ENCODE measurements at places on chromosomes 4 and X.

GRCh38 chr4:119125931-119126330 is 9.7 kb upstream of the MYOZ2 start:
- DNase-seq, result no peak

GRCh38 chr4:154399259-154399974 is 92.2 kb downstream of the DCHS2 start:
- DNase-seq, result no peak

DNA sequence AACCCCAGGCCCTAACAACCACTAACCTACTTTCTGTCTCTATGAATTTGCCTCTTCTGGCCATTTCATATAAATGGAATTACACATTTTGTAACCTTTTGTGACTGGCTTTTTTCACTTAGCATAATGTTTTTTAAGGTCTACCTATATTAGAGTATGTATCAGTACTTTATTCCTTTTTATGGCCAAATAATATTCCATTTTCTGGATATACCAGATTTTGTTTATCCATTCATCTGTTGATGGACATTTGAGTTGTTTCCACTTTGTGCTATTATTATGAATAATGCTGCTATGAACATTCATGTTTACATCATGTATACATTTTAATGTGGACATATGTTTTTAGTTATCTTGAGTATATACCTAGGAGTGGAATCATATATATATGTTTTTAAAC is 35.5 kb downstream of the REPS2 start:
- no peak for DNase-seq

- DNase-seq, result peak; percentile 90
Measured at GRCh38 chr4:17511950-17512795, at the start of gene QDPR. QDPR (minus strand) TSS chr4:17512090; CDS start chr4:17512054, 36 bp downstream.

DNA sequence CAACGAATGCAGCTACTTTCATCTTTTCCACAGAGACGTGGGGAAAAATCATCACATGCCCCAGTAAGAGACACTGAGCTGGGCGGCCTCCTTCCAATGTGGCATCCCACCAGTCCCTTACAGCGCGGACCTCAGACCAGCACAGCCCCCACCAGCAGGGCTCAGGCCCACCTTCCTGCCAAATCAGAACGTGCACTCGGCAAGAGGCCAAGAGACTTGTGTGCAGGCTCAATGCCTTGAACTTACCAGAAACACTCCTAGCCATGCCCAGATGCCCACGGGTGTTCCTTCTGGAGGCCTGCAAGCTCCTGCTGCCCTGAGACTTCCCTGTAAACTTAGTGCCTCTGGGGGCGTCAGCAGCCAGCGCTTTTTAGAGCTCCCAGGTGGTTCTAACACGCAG is 31.2 kb downstream of the WDR1 start:
- DNase-seq, result peak; percentile 37

- no peak for DNase-seq
Measured at GRCh38 chr4:110064295-110064694, 134.1 kb downstream of the ELOVL6 start.

GRCh38 chrX:149757206-149758067 is 16.4 kb upstream of the HSFX1 start:
- no peak for DNase-seq

DNA sequence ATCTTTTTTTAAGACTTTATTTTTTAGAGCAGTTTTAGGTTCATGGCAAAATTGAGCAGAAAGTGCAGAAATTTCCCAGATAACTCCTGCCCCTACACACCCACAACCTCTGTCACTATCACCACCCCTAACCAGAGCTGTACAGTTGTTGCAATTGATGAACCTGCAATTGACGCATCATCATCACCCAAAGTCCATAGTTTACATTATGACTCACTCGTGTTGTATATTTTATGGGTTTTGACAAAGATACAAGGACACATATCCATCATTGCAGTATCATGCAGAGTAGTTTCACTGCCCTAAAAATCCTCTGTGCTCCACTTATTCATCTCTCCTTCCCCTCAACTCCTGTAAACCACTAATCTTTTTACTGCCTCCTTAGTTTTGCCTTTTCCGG is 34.5 kb upstream of the WAS start:
- no peak for DNase-seq

GRCh38 chr4:143282211-143282707 is 54.4 kb upstream of the GAB1 start:
- no peak for DNase-seq

- DNase-seq, result no peak
Measured at GRCh38 chr4:30028826-30029225, 691.3 kb upstream of the PCDH7 start.

- no peak for DNase-seq
Measured at GRCh38 chrX:38900719-38901118, 99.5 kb downstream of the MID1IP1 start.

DNA sequence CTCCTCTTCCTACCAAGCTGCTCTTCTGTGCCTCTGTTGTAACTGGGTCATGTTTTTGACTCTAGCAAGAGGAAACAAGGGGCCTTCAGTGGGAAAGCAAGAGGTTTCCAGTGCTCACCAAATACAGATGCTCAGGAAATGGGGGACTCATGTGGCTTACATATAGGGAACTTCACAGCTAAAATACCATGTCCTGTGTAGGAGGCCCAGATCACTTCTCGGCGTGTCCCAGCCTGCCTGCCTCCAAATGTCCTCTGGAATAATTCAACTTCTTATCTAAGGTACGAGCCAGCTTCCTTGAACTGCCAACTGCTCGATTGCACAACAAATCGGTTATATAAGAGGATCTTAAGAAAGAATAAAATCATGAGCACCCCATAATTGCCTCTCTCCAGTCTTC is 161.3 kb downstream of the KIT start:
- DNase-seq, result no peak

GRCh38 chrX:41301438-41301824 is 32.5 kb upstream of the DDX3X start:
- DNase-seq, result no peak

- no peak for DNase-seq
Measured at GRCh38 chr4:11640584-11640983, 211.9 kb upstream of the HS3ST1 start.

DNA sequence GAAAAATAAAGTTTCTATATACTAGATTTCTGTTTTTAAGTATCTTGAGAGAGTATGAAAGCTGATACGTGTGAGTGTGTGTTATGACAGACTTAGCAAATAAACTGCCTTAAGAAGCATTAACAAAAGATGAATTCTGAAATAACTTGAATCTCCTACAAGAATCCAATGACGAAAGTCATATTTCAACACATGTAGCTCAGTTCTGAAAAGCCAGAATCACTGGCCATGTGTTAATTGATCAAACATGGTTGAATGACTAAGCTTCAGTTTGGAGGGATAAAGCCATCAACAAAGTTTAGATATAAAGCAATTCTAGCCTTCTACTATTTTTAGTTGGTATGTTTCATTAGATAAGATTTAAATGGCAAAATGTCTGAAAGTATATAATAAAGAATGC is 88.5 kb upstream of the ETNPPL start:
- DNase-seq, result no peak

- no peak for DNase-seq
Measured at GRCh38 chrX:9171841-9172463, 138.0 kb upstream of the FAM9B start.

DNA sequence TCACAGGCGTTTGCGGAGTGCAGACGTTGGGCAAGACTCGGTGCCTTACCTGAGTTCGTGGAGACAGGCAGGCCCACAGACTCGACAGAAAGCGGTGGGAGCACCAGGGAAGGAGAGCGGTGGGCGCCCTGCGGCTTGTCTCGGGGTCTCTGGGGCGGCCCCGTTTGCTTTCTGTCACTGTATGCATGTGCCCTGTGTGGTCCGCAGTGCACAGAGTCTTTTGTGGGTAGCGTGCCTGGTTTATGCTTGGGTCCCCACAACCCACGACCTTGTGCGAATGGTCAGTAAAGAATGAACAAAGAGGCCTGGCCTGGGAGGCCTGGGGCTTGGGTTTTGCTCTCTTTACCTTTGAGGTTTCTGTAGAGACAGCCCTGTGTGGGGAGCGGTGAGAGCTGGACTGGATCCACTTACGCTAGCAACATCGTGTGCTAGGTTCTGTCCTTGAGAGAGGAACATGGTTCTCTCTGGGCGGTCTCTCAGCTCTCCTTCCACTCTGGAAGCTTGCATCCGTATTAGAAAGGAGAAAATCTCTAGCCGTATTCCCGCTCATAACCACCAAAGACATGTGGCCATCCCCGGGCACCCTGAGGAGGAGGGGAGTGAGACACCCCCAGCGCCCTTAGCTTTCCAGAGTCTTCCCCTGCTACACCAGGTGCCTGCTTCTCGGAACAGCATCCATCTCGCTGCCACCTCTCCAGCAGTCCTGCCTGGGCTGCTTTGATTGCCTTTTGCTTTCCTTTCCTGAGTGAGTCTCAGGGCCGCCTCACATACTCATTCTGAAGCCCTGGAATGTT is 1.2 kb downstream of the TADA2B start:
- DNase-seq, result no peak

DNA sequence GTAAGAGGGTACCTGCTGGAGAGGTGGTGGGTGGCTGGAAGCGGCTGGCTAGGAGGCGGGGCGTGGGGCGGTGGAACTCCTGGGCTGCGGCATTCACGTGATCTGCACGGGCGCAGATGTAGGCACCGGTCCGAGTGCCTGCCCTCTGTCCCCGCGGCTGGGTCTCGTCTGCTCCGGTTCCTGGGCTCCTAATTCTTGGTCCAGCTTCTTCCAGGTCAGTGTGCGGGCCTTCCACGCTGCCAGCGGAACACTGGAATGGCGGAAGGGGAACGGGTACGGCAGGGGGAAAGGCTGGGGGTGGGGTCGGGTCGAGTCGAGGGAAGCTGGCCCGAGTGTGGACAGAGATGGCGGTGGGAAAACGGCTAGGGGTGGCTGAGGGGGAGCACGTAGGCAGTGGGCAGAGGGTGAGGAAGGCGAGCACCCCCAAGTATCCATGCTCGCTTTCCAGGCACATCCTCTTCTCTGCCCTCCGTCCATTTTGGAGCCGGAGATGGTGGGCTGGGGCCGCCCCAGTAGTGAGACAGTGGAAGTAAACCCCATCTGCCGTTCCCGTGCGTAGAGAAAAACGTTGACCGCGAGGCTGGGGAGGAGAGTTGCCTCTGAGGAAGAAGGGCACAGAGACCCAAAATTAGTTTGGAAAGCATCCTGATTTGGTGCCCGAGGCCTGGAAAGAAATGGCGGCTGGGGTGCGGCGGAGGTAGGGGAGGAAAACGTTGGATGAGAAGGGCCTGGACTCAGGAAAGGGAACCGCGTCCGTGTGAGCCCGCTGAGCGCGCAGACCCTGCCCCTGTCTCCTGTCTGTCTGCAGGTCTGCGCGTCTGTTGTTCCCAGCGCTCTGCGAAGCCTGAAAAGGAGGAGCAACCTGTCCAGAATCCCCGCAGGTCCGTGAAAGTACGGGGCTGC is at the start of gene TCEAL4:
TCEAL4 (plus strand) TSS at position 105 of the 903 bp plus-strand sequence. CDS start 1,161 bp downstream, outside the sequence.
- peak; percentile 74 for DNase-seq

DNA sequence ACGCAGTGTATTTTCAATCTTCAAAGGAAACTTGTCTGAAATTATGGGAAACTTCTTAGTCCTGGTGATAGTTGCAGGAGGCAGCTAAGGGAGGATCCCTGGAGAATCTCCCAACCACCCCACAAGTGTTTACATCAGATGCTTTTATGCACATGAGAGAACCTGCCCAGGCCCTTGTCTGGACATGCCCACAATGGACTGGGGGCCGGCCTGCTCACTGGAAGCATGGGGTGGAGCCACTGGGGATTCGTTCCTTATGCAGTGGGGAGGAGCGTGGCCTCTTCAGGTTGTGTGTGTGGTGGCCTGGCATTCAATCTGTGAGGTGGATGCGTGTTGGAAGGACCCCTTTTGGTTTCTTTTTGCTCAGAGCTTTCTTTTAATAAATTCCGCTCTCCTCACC is 398.7 kb upstream of the PPP1R2C start:
- no peak for DNase-seq

GRCh38 chrX:20672476-20672875 is 405.8 kb upstream of the RPS6KA3 start:
- DNase-seq, result no peak

GRCh38 chrX:70423936-70424675 is 992 bp downstream of the GDPD2 start:
- no peak for DNase-seq

DNA sequence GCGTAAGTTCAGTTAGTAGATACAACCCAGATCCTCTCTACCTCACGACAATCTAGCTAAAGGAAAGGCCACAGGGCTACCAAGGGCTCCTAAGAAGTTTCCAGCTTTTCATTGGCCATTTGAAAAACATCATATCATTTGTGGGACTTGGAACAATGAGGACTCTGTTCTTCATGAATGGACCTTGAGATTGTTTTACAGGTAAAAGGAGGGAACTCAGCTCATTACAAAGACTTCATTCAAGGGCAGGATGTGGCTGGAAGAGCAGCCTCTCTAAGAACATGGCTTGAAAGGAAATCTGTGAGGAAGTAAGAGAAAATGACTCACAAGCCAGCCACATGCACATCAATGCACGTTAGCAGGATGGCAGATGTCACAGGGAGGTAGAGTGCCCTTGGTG is 105.9 kb upstream of the SLC7A11 start:
- DNase-seq, result no peak

DNA sequence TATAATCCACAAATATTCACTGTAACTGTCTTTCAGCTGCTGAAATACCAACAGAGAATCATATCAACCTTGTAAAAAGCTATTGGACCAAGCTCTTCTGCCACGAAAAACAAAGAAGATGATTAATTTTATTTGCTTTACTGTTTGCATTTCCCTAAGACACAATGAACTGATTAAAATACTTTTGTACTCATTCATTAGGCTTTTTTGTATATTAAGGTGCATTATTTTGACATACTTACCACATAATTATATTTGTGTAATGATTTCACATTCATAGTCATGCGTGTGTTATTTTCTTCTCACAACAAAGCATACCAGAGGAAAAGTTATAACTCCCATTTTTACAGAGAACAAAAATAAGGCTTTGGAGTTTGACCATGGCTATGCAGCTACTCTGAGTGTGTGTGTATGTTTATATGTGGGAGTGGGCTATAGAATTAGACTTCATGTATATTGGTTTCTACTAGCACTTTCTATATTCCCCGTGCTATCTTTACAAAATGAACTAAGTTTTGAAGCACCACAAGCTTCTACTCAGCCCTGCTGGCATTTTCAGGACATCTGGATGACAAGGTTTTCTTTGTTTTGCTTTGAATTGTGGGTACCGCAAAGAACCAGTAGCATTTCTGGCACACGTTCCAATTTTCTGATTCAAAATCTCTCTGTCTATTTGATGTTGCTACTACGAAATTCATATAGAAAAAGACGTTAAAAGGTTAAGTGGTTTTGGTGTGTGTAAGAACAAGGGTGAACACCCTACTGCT is 11.0 kb upstream of the FGF5 start:
- DNase-seq, result no peak

DNA sequence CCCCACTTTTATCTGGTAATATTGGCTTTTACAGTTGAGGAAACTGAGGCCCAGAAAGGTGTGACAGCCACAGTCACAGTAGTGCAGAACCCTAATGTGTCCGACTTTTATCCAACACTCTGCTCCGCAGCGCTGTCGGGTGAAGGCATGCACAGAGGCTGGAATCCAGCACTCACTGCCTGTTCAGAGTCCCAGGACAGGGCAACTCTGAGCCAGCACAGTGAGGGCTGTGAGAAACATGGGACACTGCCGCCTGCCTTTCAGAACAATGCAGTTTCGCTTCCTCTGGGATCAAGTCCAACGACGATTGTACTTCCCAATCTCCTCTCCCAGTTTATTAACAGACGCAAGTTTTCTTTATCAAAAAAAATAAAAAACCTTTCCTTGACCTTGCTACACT is 41.9 kb upstream of the PDGFRA start:
- DNase-seq, result no peak

- DNase-seq, result no peak
Measured at GRCh38 chr4:10605746-10606482, 78.7 kb downstream of the CLNK start.

- DNase-seq, result peak; percentile 14
Measured at GRCh38 chr4:7663075-7663541, 228.4 kb upstream of the PSAPL1 start.

Data from lower lobe of right lung (tissue), 2 donors.